Ureter (tissue), 1 donor: ENCODE measurements at places on chromosomes 3 and 15. TPM values are rescaled to one million over a fixed set of nuclear protein-coding genes. Genes with fewer than 3 reads are reported as not detected.

GRCh38 chr3:12869035-12869621 lies 27.8 kb upstream of the RPL32 start:
- DNase-seq = no peak

DNA sequence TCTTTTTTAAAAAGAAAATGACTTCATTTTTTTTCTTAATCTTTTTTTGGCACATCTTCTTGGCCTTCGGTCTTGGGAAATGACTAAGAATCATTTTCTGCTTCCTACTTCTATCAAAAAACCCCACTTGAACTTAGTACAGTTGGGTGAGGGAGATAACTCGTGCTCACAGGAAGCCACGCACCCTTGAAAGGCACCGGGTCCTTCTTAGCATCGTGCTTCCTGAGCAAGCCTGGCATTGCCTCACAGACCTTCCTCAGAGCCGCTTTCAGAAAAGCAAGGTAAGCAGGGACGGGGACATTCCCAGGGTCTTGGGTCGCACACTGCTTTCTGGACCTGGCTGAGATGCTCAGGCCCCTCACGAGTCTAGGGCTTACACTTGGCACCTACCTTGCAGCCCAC lies at the start of gene CCR4:
Gene CCR4, plus strand, starts transcription at position 235 of the 402 bp plus-strand sequence. CDS start 1,779 bp downstream, outside the sequence.
- no peak for DNase-seq

GRCh38 chr15:68114356-68114755 lies 60.2 kb downstream of the PIAS1 start:
- no peak for DNase-seq

DNA sequence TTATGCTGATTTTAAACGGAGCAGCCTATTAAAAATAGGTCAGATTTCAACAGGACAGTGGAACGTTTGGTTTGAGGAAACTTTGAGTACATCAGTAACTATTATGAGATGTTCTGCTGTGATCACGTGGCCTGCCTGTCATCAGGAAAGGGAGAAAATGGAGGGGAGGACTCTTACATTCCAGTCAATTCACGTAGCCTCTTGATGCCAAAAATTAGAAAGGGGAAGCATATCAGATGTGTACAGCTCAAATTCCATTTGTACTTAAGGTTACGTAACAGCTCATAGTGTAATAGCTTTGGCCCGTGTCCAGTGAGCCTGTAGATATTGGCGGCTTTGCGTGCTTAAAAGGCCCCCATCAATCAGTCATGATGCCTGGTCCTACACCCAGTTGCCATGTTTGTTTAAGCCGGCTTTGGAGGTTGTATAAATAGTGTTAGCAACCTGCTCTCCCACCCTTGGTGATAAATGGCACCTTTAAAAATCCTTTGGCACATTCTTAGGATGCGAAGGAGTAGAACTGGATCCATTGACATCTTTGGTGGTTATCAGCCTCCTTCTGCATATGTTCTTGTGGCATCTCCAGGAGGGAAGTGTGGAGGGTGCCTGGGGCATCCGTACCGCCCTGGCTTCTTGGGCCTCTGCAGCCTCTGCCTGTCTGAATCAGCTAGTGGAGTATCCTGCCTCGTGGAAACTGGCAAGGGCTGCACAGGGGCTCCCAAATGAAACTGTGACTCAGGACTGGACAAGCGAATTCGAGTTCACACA lies 163.9 kb downstream of the THSD4 start:
- peak; percentile 68 for DNase-seq

Gene IL20RB
- total RNA-seq = 4.3 TPM

Gene TMEM108
- total RNA-seq = 1.5 TPM
